ENCODE measurements at places on chromosomes 2 and 18.

DNA sequence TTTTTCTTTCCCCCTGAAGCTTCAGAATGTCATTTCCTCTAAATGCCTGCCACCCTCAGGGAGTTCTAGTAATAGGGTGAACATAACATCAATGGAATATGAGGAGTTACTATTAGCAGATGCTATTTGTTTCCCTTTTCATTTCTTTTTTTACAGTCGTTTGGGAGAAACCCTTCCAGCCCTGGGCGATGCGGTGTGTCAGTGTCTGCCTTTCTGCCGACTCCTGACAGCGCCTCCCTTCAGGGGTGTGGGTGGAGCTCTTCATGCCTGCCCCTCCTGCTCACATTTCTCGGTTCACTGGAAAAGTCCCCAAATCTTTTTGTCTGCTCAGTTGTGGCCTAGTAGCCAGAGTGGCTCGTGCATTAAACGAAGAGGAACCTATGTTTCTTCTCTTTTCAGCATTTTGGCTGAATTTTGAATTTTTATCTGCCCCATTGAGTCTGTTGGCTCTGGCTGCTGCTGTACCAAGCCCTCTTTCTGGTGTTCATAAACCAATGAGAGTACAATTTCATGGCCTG is 72.3 kb downstream of the FMNL2 start:
- no peak for DNase-seq

DNA sequence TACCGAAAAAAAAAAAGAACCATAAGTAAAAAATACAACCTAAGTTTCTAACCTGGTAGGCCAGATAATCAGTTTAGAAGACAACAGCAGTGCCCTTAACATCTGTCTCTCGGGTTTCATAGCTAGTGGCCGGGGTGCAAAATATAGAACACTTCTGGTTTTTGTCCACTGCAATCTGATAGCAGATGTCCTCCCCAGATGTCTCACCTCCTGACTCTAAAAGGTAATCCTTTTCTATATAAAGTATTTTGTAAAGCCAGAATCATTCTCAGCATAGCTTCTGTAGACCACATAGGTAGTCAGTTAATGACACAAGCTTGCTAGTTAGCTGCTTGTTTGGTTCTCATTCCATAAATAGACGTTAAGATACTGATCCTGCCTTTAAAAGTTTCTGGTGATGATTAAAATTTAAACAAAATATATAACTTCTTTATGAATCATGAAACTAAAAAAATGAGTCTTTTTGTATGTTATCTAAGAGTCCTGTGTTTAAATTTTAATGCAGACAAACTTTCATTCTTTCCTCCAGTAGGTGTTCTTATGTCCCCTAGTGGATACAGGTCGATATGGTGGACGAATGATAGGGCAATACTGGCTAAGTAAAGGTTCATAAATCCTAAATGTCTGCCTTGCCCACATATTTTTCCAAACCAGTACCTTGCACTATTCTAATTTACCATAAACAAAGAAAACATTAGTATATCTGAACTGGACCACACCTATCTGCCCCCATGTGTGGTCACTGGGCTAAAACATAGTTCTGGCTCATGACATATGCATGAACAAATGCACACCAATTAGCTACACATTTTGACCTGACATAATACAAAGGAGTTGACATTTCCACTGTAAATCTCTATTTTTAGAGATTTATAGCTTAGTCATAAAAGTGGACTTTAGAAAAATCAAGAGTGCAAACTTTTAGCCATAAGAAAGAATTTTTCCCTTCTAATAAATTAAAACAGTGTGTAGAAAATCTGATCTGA is 171.0 kb downstream of the SRBD1 start:
- no peak for DNase-seq

GRCh38 chr2:205115511-205115910 is 566.8 kb upstream of the NRP2 start:
- DNase-seq = no peak

GRCh38 chr2:160666154-160667060 is 172.8 kb upstream of the RBMS1 start:
- no peak for DNase-seq

GRCh38 chr2:199988151-199988550 is 32.8 kb downstream of the MAIP1 start:
- DNase-seq = no peak

- DNase-seq = no peak
These were observed 22.0 kb downstream of the RHOB start for GRCh38 chr2:20468549-20469500.

DNA sequence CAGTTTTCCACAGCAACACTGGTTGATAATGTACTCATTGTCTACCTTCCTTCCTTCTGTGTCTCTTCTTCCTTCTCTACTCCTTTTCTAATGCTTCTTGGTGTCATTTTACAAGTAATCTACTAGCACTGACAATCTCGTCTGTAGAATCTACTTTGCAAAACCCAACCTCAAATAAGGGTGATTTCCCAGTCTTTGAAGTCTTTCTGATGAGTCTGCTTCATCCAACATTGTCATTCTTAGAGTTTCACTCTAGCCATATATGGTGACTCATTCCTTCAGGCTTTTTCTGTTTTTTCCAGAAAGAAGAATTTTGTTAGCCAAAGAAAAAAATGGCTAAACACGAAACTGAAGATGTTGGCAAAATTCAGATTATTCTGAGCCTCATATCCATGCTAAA is 288.7 kb downstream of the MBD2 start:
- DNase-seq = no peak

DNA sequence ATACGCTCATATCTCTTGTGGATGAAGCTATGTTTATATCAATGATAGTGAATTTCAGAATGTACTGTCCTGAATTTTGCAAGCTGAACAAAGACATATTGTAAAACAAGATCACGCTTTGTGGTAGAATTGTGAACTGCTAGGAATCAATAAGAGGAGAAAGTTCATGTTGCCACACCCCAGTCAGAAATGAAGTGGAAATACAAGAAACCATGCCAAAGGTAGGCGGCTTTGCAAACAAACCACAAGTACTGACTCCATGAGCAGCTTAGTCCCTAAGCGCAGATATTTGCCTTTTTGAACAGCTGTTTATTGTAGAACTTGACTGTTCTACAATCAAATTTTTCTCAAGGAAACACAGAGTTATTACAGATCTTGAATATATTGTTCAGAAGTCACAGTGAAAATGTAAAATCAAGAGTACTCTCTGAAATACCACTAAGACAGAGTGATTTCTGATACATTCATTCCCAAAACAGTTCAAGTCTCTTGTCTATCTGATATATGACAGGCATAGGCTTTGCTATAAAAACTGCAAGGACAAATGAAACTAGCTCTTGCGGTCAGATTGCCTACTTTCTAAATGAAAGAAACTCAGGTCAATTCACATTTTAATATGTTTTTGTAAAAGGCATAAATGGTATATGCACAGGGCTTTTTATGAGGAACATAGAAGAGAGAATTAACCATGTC is 120.9 kb upstream of the CDH19 start:
- no peak for DNase-seq

GRCh38 chr2:157574165-157574564 is 54.5 kb downstream of the ACVR1C start:
- no peak for DNase-seq

DNA sequence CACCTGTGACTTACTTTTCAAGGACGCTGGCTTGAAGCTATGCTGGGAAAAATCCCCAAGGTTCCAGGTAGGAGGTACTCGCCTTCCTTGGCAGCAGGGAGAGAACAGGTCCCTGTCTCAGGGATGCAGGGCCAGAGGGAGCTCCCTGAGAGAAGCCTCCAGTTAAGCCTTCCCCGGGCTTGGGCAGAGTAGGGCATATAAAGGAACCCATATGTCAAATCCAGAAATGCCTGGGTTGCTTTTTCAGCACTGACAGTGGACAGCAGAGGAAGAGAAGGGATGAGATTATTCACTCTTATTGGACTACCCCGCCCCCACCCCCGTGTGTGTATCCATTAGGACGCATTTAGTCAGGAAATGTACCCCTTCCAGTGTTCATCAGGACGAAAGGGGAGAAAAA is 89.3 kb upstream of the TEX51 start:
- no peak for DNase-seq

DNA sequence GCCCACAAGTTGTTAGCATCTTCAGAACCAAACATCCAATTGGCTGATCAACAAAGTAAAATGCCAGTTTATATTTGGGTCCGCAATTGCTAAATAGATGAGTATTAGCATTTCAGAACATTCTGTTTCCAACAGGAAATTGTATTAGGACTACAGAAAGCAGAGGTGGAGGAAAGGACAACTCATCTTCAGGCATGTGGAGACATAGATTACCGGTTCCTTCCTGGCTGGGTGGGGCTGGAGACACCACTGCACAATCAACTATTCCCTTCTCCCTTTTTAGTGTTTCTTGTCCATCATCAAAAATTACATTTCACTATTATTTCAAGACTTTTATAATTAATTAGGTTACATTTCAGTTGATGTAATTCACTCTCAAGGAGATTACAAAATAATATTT is 83.8 kb downstream of the ADAM23 start:
- no peak for DNase-seq

GRCh38 chr2:75290600-75291150 is 91.4 kb upstream of the TACR1 start:
- no peak for DNase-seq
